ENCODE measurements at places on chromosomes 6 and 20. TPM values are rescaled to one million over a fixed set of nuclear protein-coding genes. Genes with fewer than 3 reads are reported as not detected.

- peak; percentile 68 for DNase-seq
These were observed 420.9 kb upstream of the PLCB4 start for GRCh38 chr20:8647961-8648441.

The SAMD5 gene
- total RNA-seq, result 28.9 TPM

DNA sequence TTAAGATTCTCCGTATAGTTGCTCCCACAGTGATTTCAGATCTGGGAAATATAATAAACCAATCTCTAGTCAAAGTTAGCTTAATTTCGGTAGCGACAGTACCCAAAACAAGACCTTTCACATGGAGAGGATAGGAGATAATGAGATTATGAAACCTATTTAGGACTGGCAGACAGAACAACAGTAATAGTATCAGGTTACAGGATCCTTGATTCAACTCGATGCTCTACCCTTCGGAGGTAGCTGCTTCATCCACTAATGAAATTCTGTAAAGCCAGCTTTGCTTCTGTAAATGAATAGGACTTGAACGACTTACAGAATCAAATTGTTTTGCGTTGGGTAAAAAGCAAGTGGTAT is 534 bp upstream of the AKIRIN2 start:
- peak; percentile 82 for DNase-seq

GRCh38 chr6:98833307-98834059 is 891 bp upstream of the POU3F2 start:
- DNase-seq, result peak; percentile 14

The RGS19 gene
- 6.6 TPM for total RNA-seq
